Colonic mucosa (tissue), 4 donors: ENCODE measurements at places on chromosomes 5 and 9. TPM values are rescaled to one million over a fixed set of nuclear protein-coding genes. Genes with fewer than 3 reads are reported as not detected.

- DNase-seq, result peak; percentile 40
- peaks cover 11% of the 10 kb centered on the region for H3K36me3 ChIP-seq
- no peaks in the 10 kb centered on the region for H3K27me3 ChIP-seq
- H3K27ac ChIP-seq, result peak overlapping the region; percentile 87
These were observed 536 bp downstream of the SLC27A4 start for GRCh38 chr9:128340691-128341434.

Gene ASTN2
- 2.5 TPM for total RNA-seq

- H3K27me3 ChIP-seq, result no peaks in the 10 kb centered on the region
- DNase-seq, result peak; percentile 66
- peak overlapping the region; percentile 29 for H3K27ac ChIP-seq
These were observed 310.9 kb downstream of the BNC2 start for GRCh38 chr9:16559418-16560188.

Gene ELOVL7
- total RNA-seq, result 25.4 TPM

Gene CCDC171
- total RNA-seq, result 2.3 TPM

Gene FKTN
- 18.8 TPM for total RNA-seq

Gene SERF1B
- 27.9 TPM for total RNA-seq

- no peaks in the 10 kb centered on the region for H3K4me1 ChIP-seq
- no peaks in the 10 kb centered on the region for H3K36me3 ChIP-seq
- no peak overlapping the region for H3K4me3 ChIP-seq
- no peak for DNase-seq
- H3K27ac ChIP-seq, result no peak overlapping the region
These were observed 1028.5 kb downstream of the CDH18 start for GRCh38 chr5:18959535-18959934.

DNA sequence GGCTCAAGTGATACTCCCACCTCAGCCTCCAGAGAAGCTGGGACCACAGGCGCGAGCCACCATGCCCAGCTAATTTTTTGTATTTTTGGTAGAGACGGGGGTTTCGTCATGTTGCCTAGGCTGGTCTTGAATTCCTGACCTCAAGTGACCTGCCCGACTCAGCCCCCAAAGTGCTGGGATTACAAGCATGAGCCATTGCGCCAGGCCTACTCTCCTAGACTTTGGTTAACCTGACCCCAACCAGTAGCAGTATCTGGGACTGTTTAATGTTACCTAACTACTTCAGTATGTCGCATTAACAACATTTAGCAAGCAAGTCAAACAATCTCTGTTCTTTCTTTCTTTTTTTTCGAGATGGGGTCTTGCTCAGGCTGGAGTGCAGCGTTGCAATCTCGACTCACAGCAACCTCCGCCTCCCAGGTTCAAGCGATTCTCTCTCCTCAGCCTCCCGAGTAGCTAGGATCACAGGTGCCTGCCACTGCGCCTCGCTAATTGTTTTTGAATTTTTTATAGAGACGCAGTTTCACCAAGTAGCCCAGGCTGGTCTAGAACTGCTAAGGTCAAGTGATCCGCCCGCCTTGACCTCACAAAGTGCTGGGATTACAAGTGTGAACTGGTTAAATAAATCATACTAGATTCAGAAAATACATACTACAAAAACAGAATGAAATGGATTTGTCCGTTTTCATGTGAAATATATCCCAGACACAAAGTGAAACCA, 2.0 kb downstream of the AK3 start:
- H3K27me3 ChIP-seq, result no peaks in the 10 kb centered on the region
- H3K27ac ChIP-seq, result peak overlapping the region; percentile 95
- DNase-seq, result peak; percentile 25
- H3K4me1 ChIP-seq, result no peaks in the 10 kb centered on the region
- H3K4me3 ChIP-seq, result peak overlapping the region; percentile 72

Gene CAMK4
- 2.9 TPM for total RNA-seq

Gene C9
- total RNA-seq, result not detected

Gene GPR21
- total RNA-seq, result 1.2 TPM

GRCh38 chr9:86674487-86674886, 272.8 kb downstream of the GAS1 start:
- H3K4me3 ChIP-seq, result no peak overlapping the region
- no peak overlapping the region for H3K27ac ChIP-seq
- H3K27me3 ChIP-seq, result no peaks in the 10 kb centered on the region
- no peaks in the 10 kb centered on the region for H3K4me1 ChIP-seq

DNA sequence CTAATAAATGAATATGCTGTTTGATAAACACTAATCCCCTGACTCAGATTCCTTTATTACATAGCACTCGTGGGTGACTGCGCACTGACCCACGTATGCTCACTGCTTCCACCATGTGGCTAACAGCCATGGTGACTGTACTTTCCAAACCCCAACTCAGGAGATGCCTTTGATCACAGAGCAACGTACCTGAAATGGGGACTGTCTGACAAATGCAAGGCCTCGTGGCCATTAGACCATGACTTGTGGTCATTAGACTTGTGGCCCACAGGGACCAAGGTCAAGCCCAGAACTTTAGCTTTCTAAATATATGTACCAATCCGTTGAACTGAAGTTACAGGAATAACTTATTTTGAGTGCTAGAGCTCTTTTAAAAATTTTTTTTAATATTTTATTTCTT, 46.6 kb downstream of the CYFIP2 start:
- no peaks in the 10 kb centered on the region for H3K4me1 ChIP-seq
- H3K27ac ChIP-seq, result no peak overlapping the region
- H3K4me3 ChIP-seq, result no peak overlapping the region
- peak; percentile 26 for DNase-seq
- H3K36me3 ChIP-seq, result no peaks in the 10 kb centered on the region
- H3K27me3 ChIP-seq, result no peaks in the 10 kb centered on the region

DNA sequence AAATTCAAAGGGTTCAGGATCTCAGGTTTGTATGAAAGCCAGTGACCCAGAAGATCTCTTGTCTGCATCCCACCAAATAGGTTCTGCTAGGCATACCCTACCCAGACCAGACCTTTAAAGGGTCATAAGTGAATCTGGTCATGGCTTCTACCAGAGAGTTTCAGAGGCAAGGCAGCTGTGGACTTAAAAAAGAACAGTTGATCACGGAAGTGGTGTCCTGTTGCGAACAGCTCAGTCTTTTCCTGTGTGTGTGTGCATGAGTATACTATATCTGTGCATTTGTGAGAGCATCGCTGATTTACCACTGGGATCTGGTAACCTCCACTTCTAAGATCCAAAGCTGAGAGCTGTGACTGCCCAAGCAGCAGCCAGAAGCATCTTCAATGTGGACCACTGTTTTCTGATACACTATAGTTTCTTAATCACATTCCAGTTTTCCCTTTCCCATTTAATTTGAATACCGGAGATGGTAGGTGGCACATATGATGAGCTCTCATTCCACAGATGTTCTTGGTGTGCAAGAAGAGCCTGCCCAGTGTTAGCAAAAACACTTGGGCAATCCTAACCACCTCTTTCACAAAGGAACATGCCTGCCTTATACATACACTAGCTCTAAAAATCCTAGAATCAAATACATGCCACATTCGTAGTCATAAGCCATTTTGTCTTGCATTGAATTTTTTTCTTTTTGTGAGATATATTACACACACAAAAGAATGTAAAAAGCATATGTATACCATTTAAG, 36.2 kb upstream of the OR2S2 start:
- H3K4me3 ChIP-seq, result no peak overlapping the region
- no peak for DNase-seq
- H3K27me3 ChIP-seq, result no peaks in the 10 kb centered on the region
- no peak overlapping the region for H3K27ac ChIP-seq
- H3K4me1 ChIP-seq, result no peaks in the 10 kb centered on the region
- H3K36me3 ChIP-seq, result no peaks in the 10 kb centered on the region

Gene GADD45G
- 8.1 TPM for total RNA-seq

DNA sequence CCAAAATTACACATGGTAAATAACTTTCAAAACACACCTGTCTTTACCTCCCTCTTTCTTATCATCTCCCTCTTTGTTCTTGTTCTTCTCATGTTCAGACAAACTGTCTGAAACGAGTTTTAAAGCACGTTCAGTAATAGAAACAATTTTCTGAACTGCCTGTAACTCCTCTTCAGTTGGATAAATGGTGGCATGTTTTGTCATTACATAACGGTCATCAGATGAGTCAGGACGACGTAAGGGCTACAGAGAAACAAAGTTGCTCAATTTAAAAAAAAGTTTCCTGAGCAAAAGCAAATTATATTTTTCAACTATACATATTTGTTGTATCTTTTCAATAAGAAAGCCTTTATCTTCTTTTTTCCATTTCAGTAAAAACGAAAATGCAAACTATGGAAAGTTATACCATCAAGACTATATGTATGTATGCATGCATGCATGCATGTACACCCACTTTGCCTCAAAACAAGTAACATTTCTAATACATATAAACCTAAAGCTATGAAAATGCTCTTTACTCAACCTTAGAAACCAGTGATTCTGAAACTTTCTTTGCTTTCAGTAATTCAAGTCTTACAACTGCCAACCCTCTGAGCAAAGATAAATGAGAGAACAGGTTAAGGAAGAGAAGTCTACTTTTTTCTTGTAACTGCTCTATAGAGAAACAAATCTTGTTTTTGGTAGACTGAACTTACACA, 56.0 kb downstream of the ZFR start:
- no peaks in the 10 kb centered on the region for H3K27me3 ChIP-seq
- no peak overlapping the region for H3K27ac ChIP-seq
- no peaks in the 10 kb centered on the region for H3K4me1 ChIP-seq
- no peaks in the 10 kb centered on the region for H3K36me3 ChIP-seq

DNA sequence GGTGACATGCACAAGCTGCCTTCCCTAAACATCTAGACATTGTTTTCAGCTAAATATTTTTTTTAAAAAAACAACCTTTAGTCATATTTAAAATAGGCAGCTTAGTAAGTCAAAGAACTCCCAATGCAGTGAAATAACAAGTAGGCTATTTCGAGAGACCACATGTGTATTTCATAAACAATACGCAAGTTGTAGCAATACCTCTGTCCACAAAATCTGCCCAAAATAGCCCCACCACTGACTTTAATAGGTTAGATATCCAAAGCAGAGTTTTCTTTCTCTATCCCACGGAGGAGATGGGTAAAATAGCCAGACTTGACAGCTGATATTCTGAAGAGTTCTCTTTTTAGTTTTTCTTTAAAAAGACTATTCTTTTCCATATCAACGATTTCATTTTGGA, 1.2 kb downstream of the SLC24A2 start:
- no peaks in the 10 kb centered on the region for H3K4me1 ChIP-seq
- H3K27me3 ChIP-seq, result peaks cover 13% of the 10 kb centered on the region
- H3K27ac ChIP-seq, result no peak overlapping the region

DNA sequence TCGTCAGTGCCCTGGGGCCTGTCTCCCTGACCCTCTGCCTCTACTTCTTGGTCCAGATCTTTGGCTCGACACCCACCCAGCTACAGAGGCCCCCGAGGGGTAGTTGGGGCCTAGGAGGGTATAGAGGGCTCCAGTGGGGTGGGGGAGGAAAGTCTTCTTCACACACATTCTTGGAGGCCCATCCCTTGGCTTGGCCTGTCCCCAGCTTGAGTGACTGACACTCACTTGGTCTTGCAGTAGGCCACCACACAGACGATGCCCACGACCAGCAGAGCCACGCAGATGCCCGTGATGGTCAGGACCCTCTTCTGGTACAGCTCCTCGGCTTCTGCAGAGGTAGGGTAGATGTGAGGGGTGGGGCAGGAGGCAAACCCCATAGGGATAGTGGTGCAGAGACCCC, 59.8 kb downstream of the PSD2 start:
- H3K4me1 ChIP-seq, result no peaks in the 10 kb centered on the region
- H3K36me3 ChIP-seq, result no peaks in the 10 kb centered on the region

- H3K36me3 ChIP-seq, result no peaks in the 10 kb centered on the region
- no peaks in the 10 kb centered on the region for H3K4me1 ChIP-seq
- DNase-seq, result no peak
- H3K27ac ChIP-seq, result no peak overlapping the region
These were observed 6.0 kb downstream of the POU5F2 start for GRCh38 chr5:93735378-93735777.

Gene MRPS2
- total RNA-seq, result 61.1 TPM

GRCh38 chr9:104092875-104093600, 1.1 kb upstream of the SMC2 start:
- H3K4me3 ChIP-seq, result peak overlapping the region; percentile 56
- no peaks in the 10 kb centered on the region for H3K27me3 ChIP-seq
- no peaks in the 10 kb centered on the region for H3K36me3 ChIP-seq
- peak overlapping the region; percentile 90 for H3K27ac ChIP-seq
- H3K4me1 ChIP-seq, result peaks cover 8% of the 10 kb centered on the region

DNA sequence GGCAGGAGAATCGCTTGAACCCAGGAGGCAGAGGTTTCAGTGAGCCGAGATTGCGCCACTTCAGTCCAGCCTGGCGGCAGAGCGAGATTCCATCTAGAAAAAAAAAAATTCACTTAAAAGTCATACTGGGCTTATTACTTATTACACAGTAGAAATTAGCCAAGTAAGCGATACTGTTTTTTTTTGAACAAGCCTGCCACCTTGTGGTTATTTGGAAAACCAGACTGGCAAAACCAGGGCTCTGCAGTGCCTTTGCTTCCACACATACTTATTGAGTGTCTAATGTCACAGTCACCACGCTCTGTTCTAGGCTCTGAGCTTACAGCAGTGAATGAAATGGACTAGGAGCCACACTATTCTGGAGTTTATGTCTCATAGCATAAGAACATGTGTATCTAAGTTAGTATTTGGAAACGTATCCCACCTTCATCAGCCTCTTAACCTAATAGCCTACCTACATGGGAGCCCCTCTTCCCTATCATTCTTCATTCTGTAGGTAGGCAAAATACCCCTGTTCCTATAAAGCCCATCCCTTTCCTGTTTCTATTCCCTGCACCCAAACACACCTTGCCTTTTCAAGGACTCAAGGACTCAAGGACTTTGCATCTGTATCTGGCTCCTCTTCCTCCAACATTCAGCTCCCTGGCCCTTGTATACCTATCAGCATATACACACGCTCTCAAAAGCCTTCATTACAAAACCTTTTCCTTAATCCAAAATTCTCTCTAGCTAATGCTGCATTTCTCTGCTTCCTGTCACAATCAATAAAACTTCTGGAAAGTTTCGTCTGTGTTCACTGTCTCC, 13.9 kb upstream of the BASP1 start:
- no peaks in the 10 kb centered on the region for H3K27me3 ChIP-seq
- H3K27ac ChIP-seq, result no peak overlapping the region
- no peaks in the 10 kb centered on the region for H3K36me3 ChIP-seq
- peak overlapping the region; percentile 1 for H3K4me3 ChIP-seq
- H3K4me1 ChIP-seq, result no peaks in the 10 kb centered on the region

GRCh38 chr5:83050723-83051340, 26.4 kb downstream of the TMEM167A start:
- no peak overlapping the region for H3K27ac ChIP-seq
- H3K36me3 ChIP-seq, result no peaks in the 10 kb centered on the region
- no peaks in the 10 kb centered on the region for H3K4me1 ChIP-seq
- DNase-seq, result no peak

- no peaks in the 10 kb centered on the region for H3K27me3 ChIP-seq
- no peaks in the 10 kb centered on the region for H3K4me1 ChIP-seq
- H3K4me3 ChIP-seq, result no peak overlapping the region
- no peaks in the 10 kb centered on the region for H3K36me3 ChIP-seq
- DNase-seq, result no peak
These were observed 13.9 kb downstream of the TLR4 start for GRCh38 chr9:117718085-117718484.

Gene MEIKIN
- total RNA-seq, result not detected

Gene TNFSF8
- total RNA-seq, result 0.88 TPM
